Glomerular endothelial cell (primary cell): ENCODE measurements at places on chromosomes 13 and 19.

- DNase-seq: no peak
Measured at GRCh38 chr13:84940167-84940566, 859.1 kb downstream of the SLITRK6 start.

- no peak for DNase-seq
Measured at GRCh38 chr19:30278882-30279254, 93.3 kb upstream of the ZNF536 start.

DNA sequence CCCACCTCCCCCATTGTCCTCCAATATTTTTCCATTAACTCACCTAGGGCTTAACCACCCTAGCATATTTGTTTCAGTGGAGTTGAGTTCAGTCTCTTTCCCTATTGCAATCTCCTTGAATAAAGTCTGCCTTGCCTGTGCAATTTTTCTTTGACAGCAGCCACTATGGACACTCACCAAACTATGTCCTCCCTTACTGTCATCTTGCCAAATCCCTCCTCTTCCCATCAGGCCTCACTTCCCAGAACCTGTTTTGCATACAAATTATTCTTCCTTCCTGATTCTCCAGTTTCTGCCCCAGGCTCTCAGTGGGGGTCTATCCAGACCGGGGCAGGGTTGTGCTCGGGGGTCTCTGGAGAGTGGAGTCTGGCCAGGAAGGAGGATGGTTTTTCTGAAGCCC, 2.2 kb upstream of the LYPD5 start:
- DNase-seq: no peak

DNA sequence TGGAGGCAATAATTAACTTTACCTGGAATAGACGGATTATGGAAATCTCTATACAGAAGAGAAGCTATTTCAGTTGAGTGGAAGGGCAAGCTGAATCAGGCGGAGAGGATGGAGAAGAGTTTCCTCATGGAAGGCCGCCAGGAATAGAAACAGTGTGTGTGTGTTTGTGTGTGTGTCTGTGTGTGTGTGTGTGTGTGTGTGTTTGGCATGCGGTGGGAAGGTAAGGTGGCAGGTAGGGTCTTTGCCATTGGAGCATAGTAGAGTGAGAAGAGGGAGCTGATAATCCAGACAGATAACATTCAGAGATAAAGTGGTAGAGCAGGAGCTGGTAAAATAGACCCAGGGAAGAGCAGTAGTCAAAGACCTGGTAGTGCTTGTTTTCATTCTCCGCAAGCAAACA, 9.2 kb upstream of the HS6ST3 start:
- DNase-seq: no peak

DNA sequence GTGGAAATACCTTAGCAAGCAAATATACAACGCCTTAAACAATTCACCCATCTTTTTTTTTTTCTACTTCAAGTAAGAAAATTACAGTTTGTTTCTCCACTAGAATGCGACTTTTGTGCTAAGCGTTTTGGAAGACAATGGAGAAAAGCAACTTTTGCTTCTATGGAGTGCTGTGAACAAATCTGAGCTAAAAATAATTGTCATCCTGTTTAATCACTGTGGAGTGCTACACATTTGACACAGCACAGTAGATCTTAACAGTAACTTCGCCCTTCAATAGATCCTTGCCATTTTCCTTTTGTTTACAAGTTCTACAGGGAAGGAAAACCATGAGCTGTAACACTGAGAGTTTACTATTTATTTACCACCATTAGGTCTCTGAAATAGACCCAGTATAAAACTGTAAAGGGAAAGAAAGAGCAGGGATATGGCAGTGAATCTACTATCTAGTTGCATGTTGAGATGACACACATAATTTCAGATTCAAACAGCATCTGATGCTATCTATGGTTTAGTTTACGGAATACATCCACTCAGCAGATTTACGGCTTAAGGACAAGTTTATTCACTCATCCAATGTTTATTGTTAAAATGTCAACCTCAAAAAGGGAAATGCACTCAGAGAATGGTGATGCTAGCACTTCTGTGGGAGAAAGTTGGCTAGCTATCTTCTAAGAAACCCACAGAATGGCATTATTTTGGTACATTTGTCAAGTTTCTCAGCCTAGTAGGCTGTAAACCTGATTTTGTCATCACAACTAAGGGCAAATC, 175.3 kb downstream of the VWA8 start:
- DNase-seq: no peak

DNA sequence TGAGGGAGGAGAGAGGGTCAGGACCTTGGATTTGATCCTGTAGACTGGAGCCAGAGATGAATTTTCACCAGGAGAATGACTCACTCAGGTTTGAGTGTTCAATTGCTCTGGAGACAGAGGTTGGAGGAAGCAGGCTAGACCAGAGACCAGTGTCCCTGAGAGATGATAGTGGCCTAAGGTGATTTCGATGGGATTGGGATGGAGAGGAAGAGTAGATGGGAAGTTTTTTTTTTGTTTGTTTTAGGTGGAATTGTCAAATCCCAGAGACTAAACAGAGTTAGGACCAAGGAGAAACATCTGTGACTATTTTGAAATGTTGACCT, 2.3 kb downstream of the CEBPG start:
- no peak for DNase-seq

GRCh38 chr13:110854866-110855265, 60.0 kb downstream of the ANKRD10 start:
- no peak for DNase-seq

DNA sequence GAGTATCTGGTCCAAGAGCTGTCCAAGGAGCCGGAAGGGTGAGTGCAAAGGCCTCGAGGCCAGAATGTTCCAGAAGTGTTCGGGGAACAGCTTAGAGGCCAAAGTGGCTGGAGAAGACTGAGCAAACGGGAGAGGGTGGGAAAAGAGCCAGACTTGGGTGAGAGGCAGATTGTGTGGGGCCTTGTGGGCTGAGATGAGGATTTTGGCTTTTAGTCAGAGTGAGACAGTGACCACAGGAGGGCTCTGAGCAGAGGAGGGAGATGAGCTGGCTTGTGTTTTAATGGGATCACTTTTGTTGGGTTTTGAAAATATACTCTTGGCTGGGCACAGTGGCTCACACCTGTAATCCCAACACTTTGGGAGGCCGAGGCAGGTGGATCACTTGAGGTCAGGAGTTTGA, 5.6 kb downstream of the NANOS2 start:
- DNase-seq: no peak

- DNase-seq: no peak
Measured at GRCh38 chr19:18109733-18110608, 12.4 kb downstream of the MAST3 start.

- no peak for DNase-seq
Measured at GRCh38 chr19:34998777-34999497, 1.2 kb upstream of the GRAMD1A start.

DNA sequence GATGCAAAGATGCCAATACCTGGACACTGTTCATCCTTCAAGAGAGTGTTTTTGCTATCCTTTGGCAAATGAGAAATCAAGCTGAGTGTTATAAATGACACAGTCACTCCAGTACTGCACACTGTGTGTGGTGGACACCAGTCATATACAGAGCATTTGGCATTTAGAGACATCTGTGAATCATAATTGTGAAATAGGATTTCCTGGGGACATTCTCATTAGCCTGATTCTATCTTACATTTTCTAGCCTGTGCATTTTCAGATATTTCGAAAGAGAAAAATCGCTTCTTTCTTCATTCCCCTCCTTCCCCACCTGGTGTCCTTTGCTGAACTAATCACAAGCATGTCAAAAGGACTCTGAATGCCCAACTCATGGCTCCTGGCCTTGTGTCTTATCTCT, 781.0 kb upstream of the ARGLU1 start:
- no peak for DNase-seq

DNA sequence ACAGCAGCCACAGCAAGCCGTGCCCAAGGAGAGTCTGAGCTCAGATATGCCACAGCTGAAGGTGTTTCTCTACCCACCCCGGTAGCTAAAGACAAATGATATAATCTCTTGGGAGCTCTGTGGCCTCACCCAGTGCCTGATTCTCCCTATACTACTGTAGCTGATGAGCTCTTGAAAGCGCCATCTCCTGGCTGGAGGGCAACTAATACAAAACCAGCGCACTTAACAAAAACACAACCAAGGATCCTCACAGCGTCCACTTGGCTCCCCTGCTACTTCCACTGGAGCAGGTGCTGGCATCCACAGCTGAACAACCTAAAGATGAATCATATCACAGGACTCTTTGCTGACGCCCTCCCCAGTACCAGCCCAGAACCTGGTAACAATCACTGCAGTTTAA, 1212.0 kb downstream of the PCDH17 start:
- no peak for DNase-seq

DNA sequence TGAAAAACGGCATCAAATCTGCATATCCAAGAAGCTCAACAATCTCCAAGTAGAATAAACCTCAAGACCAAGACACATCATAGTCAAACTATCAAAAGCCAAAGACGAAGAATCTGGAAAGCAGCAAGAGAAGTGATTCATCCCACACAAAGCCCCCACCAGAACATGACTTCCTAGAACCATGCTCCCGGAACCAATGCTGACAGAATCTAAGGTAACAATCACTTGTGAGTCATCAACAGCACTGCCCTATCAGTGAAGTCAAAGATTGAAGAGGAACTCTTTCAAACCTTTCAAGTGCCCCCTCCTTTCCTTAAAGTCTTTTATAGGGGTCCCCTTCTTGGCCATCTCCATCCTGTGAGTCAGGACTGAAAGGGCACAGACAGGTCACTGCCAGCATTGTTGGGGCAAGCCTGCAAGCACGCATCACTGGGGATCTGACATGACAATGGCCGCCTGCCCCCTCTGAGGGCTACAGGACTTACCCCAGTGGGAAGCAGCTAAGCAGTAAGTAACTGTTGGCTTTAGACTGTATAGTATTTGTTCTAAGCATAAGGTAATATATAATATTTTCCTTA, at the start of gene CCDC70:
Gene CCDC70 (plus strand): TSS at position 247 of the 578 bp plus-strand sequence. CDS start 3,443 bp downstream, outside the sequence.
- no peak for DNase-seq

GRCh38 chr13:25738342-25739196, 313.2 kb downstream of the SHISA2 start:
- DNase-seq: no peak

- DNase-seq: no peak
Measured at GRCh38 chr19:37763488-37763887, 15.9 kb downstream of the ZNF573 start.

DNA sequence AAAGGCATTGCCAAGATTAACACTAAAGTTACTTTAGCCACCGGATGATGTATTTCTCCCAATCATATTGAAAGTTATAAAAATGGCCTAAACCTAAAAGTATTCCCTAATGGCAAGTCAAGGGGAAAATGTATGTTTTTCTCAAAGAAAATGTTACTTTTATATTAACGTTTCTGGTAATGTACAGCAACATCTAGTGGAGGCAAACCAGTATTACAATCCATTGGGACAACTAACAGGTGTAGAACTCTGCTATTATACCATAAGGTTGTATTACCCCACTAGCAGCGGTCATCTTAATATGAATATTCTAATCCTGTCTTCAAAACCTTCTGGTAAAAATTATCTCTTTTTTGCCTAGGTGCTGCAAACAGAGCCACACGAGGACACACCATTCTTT, 69.2 kb downstream of the ZNF100 start:
- DNase-seq: no peak

GRCh38 chr13:29591310-29591709, 4.2 kb downstream of the SLC7A1 start:
- DNase-seq: no peak

DNA sequence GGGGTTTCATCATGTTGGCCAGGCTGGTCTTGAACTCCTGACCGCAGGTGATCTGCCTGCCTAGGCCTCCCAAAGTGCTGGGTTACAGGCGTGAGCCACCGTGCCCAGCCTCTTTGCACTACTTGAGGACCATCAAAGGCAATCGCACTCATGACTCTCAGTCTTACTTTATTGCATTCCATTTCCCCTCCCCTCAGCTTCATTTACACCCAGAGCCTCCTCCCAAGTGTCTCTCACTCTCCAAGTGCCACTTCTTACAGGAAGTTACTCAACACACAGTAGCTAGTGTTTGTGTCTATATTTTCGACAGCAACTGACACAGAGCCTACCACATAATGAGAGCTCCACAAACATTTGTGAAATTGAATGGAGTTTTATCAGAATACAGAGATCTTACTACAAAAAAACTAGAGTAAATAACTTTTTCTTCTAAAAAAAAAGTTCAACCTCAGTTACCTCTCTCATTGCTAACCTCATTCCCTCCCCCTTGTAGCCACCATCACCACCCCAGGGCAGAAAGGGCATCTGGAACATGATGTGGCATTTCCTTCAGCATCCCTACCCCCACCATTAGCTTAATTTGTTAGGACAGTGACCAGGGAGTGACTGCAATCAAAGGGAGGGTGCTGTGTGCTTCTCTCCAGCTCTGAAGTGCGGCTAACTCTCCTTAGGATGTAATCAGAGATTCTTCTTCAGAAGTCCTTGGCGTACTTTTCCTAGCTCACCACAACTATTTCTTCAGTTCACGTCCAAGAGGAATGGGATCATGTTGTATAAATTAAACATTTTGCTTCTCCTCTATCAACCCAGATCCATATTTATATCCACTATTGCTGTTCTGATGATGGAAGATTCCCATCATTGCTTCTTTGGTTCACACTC, 17.0 kb upstream of the RUBCNL start:
- no peak for DNase-seq

- no peak for DNase-seq
Measured at GRCh38 chr13:73337532-73337931, 278.7 kb downstream of the KLF5 start.

DNA sequence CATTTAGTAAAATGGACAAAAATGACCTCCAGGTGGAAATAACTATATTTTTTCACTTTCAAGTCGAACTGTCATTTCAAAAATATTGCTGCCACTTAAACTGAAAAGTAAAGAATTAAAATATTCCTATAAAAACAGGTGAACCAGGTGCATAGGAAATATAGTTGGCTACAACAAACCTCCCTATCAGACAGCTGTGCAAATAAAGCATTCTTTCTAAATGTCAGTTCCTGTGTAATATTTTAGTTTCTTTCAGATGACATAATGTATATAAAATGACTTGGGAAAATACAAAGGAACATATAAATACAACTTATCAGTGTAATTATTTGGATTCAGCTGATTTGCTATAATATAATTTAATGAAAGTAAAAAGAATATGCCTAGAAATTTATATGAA, 403.5 kb upstream of the GPC6 start:
- DNase-seq: no peak

- DNase-seq: no peak
Measured at GRCh38 chr13:114167885-114168284, 11.2 kb upstream of the CFAP97D2 start.

DNA sequence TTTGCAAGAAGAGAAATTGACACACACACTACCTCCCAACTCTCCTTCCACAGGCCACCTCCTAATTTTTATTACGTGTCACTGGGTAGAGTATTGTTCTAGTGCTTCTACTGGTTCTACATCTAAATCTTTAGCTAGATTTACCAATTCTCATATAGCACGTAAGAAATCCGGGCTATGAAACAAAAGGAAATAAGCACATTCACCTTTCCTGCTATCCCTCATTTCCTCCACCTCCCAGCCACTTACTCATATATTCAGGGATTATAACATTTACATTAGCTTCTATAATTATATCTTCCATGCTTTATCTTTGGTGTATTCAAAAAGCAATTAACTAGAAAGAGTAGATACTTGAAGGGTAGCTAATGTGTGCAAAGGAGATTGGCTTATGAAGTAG, 39.7 kb downstream of the USP12 start:
- DNase-seq: no peak

- no peak for DNase-seq
Measured at GRCh38 chr19:12946731-12947496, 1.3 kb downstream of the RAD23A start.
